ENCODE measurements at places on chromosomes 7 and 10.

DNA sequence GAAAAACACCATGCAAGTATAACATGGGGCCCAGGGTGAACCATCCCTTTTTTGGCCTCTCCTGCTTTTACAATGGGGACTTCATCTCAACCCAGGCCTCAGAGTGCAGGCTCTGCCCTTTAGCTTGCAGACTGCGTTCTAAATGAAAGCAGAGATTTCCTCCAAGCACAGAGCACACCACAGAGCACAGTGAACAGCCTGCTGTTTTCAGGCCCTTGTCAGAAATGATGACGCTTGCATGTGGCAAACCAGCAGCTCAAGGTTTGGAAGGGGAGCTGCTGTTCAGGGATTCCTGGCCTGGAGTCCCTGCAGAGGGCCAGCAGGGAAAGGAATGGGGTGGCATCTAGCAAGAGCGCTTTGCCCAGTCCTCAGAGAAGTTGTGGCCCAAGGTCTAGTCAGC is 167.3 kb upstream of the CDCA7L start:
- H3K27ac ChIP-seq = no peak overlapping the region
- no peaks in the 10 kb centered on the region for H3K27me3 ChIP-seq
- H3K4me1 ChIP-seq = no peaks in the 10 kb centered on the region
- DNase-seq = no peak

GRCh38 chr10:35937546-35937945 is 295.4 kb upstream of the FZD8 start:
- no peaks in the 10 kb centered on the region for H3K4me1 ChIP-seq
- peak; percentile 52 for DNase-seq
- H3K27ac ChIP-seq = no peak overlapping the region
- no peaks in the 10 kb centered on the region for H3K27me3 ChIP-seq
- H3K4me3 ChIP-seq = no peak overlapping the region

GRCh38 chr7:152987656-152988055 is 228.1 kb downstream of the ACTR3B start:
- no peaks in the 10 kb centered on the region for H3K36me3 ChIP-seq
- H3K4me1 ChIP-seq = no peaks in the 10 kb centered on the region
- H3K27me3 ChIP-seq = no peaks in the 10 kb centered on the region

DNA sequence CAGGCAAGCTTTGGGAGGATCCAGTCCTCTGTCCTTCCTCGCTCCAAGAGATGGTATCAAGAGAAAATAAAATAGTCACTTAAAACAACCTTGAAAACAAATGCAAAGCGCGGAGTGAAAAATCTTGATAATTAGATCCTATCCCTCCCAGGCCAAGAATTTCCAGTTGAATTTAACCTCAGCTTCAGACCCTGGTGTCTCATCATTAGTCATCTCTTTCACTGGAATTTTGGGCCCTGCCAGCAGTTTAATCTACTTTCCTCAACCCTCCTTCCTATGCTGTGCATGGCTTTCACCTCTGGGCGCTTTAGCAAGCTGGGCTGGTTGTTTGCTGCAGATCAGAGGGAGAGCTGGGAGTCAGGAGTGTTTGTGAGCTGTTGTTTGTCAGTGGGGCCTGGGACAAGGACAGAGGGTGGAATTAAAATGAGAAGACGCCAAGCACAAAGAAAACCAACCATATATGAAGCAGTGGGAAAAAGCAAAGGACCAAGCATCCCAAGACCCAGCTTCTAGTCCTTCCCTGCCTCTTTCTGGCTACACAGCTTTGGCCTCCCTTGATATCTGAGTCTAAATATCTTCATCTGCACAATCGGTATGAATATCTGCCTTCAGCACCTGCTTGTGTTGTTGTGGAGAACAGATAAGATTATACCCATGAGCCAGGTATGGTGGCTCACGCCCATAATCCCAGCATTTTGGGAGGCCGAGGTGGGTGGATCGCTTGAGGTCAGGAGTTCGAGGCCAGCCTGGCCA is 13.5 kb downstream of the MYOF start:
- H3K27me3 ChIP-seq = no peaks in the 10 kb centered on the region
- peaks cover 41% of the 10 kb centered on the region for H3K4me1 ChIP-seq
- H3K27ac ChIP-seq = peak overlapping the region; percentile 93
- peak; percentile 86 for DNase-seq

GRCh38 chr10:102262744-102263370 is 17.5 kb downstream of the GBF1 start:
- no peak overlapping the region for H3K27ac ChIP-seq
- H3K4me3 ChIP-seq = no peak overlapping the region
- H3K27me3 ChIP-seq = no peaks in the 10 kb centered on the region
- peaks cover 9% of the 10 kb centered on the region for H3K36me3 ChIP-seq
- H3K4me1 ChIP-seq = no peaks in the 10 kb centered on the region

DNA sequence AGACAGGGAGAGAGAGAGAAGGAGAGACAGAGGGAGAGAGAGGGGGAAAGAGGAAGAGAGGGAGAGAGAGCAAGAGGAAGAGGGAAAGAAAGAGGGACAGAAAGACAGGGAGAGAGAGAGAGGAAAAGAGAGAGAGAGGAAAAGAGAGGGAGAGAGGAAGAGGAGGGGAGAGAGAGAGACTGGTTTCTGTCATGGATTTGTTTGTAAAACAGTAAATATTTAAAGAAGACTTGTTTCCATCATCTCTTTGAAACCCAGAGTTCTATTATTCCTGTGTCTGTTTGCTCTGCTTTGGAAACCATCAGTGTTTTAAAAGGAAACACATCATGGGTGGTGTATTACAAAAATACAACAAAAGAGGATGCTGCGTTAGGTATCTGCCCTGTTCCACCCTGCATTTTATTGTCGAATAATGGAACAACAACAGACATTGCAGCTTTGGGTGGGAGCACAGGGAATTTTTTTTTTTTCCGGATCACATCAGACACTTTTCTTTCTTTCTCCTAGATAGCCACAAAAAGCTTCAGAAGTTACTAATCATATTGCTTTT is 150.7 kb upstream of the RSU1 start:
- peaks cover 3% of the 10 kb centered on the region for H3K4me1 ChIP-seq
- H3K27me3 ChIP-seq = no peaks in the 10 kb centered on the region
- no peak for DNase-seq
- H3K27ac ChIP-seq = no peak overlapping the region
- no peaks in the 10 kb centered on the region for H3K36me3 ChIP-seq

All from trophoblast cell (in vitro differentiated cells and primary cell).